ENCODE measurements at places on chromosomes 16 and 17.
A peak's percentile ranks its signal among the peaks of the same experiment; 100 is the strongest.

DNA sequence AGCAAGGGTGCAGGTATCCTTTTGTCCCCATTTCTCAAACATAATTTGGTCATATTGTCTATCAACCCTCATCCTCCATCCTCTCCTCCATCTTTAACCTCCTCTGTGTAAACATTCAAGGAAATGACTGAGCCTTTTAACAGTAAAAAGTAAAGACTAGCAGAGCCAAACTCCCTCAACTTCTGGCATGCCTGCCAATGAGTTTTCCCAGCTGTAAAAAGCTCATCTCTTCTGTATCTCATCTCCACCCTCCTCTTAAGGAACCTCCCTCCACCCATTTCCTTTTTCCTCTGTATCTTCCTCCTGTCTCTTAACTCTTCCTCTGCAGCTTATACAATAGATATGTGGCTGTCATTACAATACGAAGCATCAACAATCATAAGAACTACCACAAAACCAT is 76.9 kb upstream of the PSMD7 start:
- H3K36me3 ChIP-seq: no peaks in the 10 kb centered on the region
- no peak for DNase-seq
- no peaks in the 10 kb centered on the region for H3K4me1 ChIP-seq

DNA sequence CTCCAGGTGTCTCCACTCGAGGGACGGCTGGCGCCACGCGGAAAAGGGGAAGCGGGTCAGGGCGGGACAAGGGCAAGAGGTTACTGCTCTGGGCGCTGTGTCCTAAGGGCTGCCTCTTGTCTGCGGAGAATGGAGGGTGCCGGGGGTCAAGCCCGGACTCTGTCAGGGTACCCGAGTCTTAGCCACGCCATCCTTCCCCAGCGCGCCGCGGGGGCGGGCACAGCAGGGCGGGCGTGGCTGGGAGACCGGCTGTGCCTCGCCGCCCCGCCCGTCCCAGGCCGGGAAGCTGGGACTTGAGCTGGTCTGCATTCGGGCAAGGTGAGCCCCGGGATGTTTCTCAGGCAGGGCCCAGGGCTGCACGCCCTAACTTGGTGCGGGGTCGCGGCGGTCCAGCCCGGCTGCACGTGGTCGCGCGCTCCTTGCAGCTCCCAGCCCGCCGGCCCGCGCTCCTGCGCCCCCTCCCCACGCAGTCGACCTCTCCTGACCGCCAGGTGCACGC is 6.2 kb upstream of the ACTG1 start:
- no peaks in the 10 kb centered on the region for H3K27me3 ChIP-seq
- H3K36me3 ChIP-seq: no peaks in the 10 kb centered on the region
- peak overlapping the region; percentile 33 for H3K4me3 ChIP-seq

DNA sequence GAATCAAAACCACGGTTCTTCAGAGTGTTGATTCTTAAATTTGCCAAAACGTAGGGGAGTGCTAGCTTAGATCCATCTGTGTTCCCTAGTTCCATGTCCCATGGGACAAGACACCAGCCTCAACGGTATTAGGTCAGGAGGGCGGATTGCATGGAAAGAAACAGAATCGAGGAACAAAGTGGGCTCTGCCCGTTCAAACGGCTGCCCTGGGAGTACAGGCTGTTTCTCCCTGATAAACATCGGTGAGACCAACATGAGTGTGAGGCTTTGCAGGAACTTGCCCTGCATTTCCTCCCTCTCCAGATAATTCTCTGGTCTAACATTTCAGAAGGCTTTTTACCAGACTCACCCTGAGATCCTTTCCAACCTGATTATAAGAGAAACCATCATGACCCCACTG is 82.2 kb downstream of the MRM3 start:
- H3K36me3 ChIP-seq: peaks cover 17% of the 10 kb centered on the region
- H3K4me1 ChIP-seq: peaks cover 13% of the 10 kb centered on the region
- H3K27ac ChIP-seq: no peak overlapping the region
- H3K27me3 ChIP-seq: no peaks in the 10 kb centered on the region
- DNase-seq: no peak

DNA sequence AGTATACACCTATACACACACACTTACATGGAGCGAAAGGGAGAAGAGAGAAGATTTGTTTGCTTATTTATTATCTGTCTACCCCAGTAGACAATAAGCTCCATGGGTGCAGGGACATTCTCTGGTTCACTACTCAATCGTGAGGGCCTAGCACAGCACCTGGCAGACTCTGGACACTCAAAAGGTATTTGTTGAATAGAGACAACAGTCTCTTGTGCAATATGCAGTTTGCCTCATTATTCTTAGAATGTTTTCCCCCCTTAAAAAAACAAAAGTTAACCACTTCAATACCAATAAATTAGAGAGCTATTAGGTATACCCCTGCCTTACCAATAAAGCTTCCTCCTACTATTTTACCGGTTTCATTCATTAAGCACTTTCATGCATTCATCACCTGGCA is 2.0 kb downstream of the AKAP10 start:
- H3K4me1 ChIP-seq: peaks cover 4% of the 10 kb centered on the region
- no peak for DNase-seq
- H3K27ac ChIP-seq: no peak overlapping the region
- no peak overlapping the region for H3K4me3 ChIP-seq
- no peaks in the 10 kb centered on the region for H3K27me3 ChIP-seq
- H3K36me3 ChIP-seq: peaks cover 8% of the 10 kb centered on the region

DNA sequence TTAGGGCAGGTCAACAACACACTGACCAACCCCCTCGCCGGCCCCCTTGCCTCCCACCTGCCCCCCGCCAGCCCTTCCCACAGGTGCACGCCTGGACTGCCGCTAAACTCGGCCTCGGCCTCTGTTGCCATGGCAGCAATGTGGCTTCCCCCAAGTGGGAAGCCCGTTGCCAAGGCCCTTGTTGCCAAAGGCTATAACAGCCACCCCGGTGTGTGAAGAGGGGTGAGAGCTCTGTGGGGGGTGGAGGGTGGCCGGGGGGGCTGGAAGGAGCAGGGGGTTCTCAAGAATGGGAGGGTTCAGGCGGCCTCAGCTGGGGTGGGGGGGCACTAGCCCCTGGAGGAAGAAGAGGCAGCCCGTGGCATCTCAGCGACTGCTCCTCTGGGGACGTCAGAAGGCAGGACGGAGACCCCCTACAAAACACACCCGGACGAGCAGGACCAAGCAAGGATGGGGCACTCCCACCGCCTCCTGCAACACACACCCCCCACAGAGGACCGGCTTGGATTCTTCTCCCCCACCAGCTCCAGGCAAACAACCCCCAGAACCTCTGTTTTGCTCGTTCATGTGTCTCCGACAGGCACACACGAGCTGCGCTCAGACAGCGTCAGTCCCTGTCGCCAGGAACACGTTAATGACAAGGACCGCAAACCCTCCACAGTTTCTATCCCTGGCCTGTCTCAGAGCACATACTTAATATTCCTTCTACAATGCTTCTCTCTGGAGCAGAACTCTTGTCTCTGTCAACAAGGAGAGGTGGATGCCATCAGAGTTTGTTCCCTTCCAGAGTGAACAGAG is 55.7 kb downstream of the ABR start:
- no peak for DNase-seq
- H3K4me1 ChIP-seq: no peaks in the 10 kb centered on the region
- no peaks in the 10 kb centered on the region for H3K27me3 ChIP-seq
- no peak overlapping the region for H3K27ac ChIP-seq

GRCh38 chr16:23953476-23953875 is 117.7 kb downstream of the PRKCB start:
- H3K4me1 ChIP-seq: no peaks in the 10 kb centered on the region
- no peak overlapping the region for H3K4me3 ChIP-seq
- no peaks in the 10 kb centered on the region for H3K27me3 ChIP-seq
- no peak for DNase-seq

DNA sequence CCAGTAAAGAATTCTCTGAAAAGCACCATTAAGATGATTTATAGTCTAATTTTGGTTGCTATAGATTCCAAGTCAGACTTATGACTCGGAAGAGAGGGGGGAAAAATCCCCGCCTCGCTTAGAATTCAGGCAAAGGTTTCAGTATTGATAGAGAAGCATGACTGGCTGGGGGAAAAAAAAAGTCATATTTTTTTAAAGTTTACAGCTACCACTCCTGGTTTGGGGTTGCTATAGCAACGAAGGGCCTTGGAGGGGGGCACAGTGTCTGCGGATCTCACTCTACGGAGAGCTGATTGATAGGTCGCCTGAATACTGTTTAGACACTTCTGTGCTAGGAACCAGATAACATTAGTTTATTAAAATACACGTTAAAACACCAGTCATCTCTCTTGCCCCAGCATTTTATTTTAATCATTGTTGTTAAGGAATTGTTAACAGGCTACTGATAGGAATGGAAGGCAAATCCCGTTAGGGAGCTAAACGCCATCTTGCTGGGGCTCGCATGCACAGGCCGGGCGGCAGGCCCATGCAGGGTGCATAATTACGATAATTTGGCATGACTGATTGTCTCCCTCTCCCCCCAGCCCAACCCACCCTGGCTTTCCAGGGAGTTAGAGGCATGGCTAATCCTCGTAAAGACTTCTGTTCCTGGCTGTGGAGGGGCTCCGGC is 380.0 kb upstream of the XYLT1 start:
- no peak overlapping the region for H3K27ac ChIP-seq
- H3K4me3 ChIP-seq: no peak overlapping the region
- H3K4me1 ChIP-seq: no peaks in the 10 kb centered on the region

GRCh38 chr17:62980842-62981241 is 14.8 kb downstream of the TANC2 start:
- no peak for DNase-seq
- H3K27ac ChIP-seq: no peak overlapping the region
- no peaks in the 10 kb centered on the region for H3K27me3 ChIP-seq
- H3K4me1 ChIP-seq: peaks cover 5% of the 10 kb centered on the region
- no peak overlapping the region for H3K4me3 ChIP-seq

GRCh38 chr16:81275064-81275532 is 36.6 kb downstream of the BCO1 start:
- H3K27ac ChIP-seq: no peak overlapping the region
- no peak overlapping the region for H3K4me3 ChIP-seq
- H3K27me3 ChIP-seq: peaks cover 3% of the 10 kb centered on the region
- no peaks in the 10 kb centered on the region for H3K4me1 ChIP-seq

- no peak for DNase-seq
- no peak overlapping the region for H3K4me3 ChIP-seq
- no peaks in the 10 kb centered on the region for H3K4me1 ChIP-seq
- H3K27me3 ChIP-seq: no peaks in the 10 kb centered on the region
- no peak overlapping the region for H3K27ac ChIP-seq
These were observed 192.9 kb downstream of the MAF start for GRCh38 chr16:79407461-79408135.

DNA sequence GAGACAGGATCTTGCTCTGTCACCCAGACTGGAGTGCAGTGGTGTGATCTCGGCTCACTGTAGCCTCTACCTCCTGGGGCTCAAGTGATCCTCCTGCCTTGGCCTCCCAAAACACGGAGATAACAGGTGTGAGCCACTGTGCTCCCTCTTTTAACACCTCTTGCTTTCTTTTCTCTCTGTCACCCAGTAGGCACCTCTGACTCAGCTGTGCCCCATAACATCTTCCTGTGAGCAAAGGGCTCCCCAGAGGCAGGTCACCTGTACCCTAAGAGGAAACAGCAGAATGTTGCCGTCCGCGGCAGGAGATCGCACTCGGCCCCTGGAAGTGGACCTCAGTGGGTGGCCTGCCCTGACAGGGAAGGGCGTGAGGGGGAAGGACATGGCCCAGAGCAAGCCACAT is 918 bp upstream of the NLRC3 start:
- peaks cover 3% of the 10 kb centered on the region for H3K36me3 ChIP-seq
- H3K27me3 ChIP-seq: peaks cover 3% of the 10 kb centered on the region
- no peak for DNase-seq
- no peak overlapping the region for H3K4me3 ChIP-seq
- no peak overlapping the region for H3K27ac ChIP-seq

- DNase-seq: no peak
- H3K4me3 ChIP-seq: no peak overlapping the region
- no peak overlapping the region for H3K27ac ChIP-seq
- H3K27me3 ChIP-seq: peaks cover 17% of the 10 kb centered on the region
These were observed 48.5 kb upstream of the RBFOX3 start for GRCh38 chr17:79659376-79659775.

DNA sequence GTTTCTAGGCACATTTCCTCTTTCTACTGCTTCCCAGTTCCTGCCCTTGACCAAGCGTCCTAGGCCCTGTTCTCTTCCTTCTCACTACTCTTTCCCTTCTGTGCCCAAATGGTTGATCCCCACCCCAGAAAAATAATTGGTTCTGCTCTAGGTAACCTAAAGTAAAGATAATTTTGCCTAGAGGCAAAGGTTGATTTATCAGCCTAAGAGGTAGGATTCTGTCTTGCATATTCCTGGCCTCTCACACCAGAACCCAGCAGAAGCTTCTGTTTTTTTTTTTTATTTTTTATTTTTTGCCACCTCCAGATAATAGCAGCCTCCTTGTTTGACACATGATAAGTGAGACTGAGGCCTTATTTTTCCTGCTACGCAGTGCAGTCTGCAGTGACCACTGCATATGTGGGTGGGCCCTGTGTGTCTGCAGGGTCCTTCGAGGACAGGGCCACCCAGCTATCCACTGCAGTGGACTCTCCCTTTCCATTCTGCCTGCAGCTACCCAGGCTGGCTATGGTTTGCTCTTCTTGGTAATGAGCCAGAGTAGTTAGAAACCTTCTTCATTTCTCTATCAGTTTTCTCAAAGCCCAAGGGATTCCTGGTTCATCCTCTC is 701 bp downstream of the PIPOX start:
- no peaks in the 10 kb centered on the region for H3K36me3 ChIP-seq
- no peak overlapping the region for H3K27ac ChIP-seq
- no peak for DNase-seq
- H3K4me1 ChIP-seq: no peaks in the 10 kb centered on the region
- peaks cover 44% of the 10 kb centered on the region for H3K27me3 ChIP-seq
- no peak overlapping the region for H3K4me3 ChIP-seq

DNA sequence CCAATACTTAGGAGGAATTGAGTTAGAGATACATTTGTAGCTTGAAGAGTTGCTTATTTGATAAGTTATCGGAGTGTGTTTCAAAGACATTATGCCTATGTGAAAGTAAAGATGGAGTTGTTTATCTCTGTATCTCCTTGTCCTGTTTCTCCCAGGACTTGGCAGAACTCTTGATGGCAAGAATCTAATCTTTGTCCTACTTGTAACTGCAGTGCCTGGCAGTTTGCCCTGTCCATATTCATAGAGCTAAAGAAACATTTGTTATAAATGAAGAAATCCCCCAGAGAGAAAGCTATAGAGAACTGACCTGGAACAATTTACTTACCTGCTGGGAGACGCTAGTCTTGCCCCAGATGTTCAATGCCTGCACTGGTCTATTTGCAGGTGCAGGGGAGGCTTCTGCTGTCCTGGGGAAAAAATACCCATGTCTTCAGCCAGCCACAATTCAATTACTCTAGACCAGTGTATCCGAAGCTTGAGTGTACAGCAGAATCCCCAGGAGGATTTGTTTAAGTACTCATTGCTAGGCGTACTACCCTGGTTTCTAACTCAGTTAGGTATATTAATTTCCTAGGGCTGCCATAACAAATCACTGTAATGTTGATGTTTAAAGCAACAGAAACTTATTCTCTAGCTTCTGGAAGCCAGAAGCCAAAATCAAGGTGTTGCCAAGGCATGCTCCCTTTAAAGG is 410.0 kb upstream of the HSBP1 start:
- 0 out of 2 replicates have a peak, but pooled peaks cover 3% of the 10 kb centered on the region for H3K4me1 ChIP-seq
- no peak overlapping the region for H3K27ac ChIP-seq
- H3K36me3 ChIP-seq: no peaks in the 10 kb centered on the region

Measured in IMR-90 (cell line).